Fibroblast of mammary gland (primary cell): ENCODE measurements at places on chromosomes 12 and 14.

- no peak for DNase-seq
Observed at GRCh38 chr12:57954768-57955167, 13.4 kb downstream of the ATP23 start.

DNA sequence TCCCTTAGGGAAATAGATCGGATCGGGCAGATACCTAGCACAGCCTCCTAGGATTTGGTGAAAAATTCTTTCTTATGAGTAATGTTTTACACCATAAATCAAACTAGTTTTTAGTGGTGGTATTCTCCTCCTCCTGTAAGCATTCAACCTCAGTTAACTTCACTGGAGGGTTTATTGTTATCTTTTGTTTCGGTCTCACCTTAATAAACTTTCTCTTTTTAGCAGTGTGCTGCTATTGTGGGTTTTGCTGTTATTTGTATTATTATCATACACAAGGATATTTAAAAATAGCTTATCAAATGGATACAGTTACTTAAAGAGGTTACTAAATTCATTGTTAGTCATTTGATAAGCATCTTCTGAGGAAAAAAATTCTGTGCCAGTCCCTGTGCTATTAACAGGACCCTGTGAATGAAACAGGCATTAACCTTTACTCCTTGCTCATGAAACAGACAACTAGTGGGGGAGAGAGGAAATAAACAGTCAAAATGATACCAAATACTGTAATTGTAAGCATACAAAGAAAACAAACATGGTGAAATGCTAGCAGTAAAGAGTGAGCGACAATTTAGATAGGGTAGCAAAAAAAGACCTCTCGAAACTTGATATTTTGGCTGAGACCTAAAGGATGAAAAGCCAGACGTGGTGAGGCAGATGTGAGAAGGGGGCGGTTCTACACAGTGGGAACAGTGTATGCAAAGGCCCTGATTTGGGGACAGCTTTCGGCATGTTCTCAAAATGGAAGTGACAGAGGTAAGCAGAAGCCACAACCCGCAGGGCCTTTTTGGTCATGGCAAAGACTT lies 178.7 kb upstream of the SOX5 start:
- DNase-seq = no peak

- DNase-seq = no peak
Observed at GRCh38 chr14:67663633-67664032, 10.8 kb downstream of the VTI1B start.

GRCh38 chr12:51915951-51916350 lies 8.6 kb downstream of the ACVRL1 start:
- DNase-seq = no peak

GRCh38 chr14:70425354-70425753 lies 8.5 kb upstream of the SYNJ2BP start:
- DNase-seq = no peak

DNA sequence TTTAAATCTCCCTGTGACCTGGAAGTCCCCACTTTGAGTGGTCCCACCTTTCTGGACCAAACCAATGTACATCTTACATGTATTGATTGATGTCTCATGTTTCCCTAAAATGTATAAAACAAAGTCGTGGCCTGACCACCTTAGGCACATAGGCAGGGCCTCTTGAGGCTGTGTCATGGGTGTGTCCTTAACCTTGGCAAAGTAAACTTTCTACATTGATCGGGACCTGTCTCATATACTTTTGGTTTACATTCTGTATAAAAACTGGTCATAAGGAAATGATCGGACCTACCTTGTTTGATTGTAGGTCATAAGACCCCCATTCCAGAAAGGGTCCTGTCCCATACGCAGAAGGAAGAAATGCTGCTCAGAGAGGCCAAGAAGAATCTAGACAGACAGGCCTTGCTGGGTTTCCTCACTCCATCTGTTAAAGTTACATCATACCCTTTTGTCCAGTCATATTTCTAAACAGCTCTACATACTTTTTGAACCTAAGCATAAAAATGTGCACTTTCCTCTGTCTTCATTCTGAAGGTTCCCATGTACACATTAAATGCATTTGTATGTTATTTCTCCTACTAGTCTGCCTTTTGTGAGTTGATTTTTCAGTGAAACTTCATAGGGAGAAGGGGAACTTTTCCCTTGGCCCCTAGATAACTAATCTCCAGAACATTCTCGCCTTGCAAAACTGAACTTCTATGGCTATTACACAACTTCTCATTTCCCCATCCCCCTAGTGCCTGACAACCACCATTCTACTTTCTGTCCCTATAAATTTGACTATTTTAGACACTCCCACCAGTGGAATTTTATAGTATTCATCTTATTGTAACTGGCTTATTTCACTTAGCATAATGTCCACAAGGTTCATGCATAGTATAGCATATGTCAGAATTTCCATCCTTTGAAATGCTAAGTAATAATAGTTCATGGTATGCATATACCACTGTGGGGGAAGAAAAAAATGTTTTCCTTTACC lies 30.2 kb upstream of the CPM start:
- DNase-seq = peak; percentile 59

GRCh38 chr12:40225984-40226602 lies 1.3 kb downstream of the LRRK2 start:
- DNase-seq = no peak

GRCh38 chr12:94690198-94690771 lies 39.9 kb upstream of the TMCC3 start:
- DNase-seq = peak; percentile 58

DNA sequence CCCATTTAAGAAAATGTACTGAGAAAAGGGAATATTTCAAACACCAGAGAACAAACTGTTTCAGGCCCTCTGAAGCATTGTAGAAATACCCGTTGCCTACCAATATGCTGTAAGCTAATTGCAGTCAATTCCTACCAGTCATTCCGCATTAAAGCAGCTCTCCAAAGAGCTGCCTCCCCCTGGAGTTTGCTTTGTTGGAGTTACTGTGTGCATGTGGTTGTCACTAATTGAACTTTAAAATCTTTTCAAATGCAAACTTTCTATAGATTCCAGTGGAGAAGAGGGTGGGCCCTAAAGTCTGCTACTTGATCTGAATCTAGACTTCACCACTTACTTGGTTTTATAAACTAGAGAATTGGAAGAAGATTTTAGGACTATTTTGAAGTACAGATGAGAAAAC lies 112.7 kb downstream of the PLXNC1 start:
- DNase-seq = no peak

DNA sequence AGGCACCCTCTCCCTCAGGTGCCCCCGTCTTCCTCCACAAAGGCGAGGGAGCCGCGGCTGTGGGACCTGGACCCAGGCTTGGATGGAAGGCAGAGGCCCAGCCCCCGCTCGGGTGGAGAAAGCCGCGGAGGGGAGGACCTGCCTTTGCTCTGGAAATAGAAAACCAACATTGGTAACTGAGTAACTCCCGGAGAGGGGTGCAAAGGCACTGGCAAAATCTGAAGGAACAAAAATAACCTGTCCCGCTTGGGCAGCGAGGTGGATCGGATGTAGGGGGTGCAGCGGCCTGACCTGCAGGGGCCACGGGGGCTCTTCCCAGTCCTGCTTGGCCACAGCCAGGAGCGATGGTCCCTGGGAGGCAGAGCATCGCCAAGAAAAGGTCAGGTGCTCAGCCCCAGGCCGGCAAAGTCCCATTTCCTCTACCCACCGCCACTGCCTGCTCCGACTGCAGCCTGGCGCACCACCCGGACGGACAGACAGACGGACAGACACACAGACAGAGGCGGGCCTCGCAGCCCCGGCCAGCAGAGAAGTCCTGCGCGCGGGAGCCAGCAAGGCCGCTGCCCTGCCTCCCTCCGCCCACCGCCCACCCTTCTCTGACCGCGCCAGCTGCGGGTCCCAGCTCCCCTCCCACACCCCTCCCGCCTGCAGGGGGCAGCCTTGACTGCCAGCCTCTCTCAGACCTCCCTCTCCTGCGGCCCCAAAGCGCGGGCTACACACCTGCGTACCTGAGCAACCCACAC lies 21.4 kb upstream of the TMEM106C start:
- no peak for DNase-seq

GRCh38 chr14:41925409-41925808 lies 318.7 kb downstream of the LRFN5 start:
- peak; percentile 31 for DNase-seq

DNA sequence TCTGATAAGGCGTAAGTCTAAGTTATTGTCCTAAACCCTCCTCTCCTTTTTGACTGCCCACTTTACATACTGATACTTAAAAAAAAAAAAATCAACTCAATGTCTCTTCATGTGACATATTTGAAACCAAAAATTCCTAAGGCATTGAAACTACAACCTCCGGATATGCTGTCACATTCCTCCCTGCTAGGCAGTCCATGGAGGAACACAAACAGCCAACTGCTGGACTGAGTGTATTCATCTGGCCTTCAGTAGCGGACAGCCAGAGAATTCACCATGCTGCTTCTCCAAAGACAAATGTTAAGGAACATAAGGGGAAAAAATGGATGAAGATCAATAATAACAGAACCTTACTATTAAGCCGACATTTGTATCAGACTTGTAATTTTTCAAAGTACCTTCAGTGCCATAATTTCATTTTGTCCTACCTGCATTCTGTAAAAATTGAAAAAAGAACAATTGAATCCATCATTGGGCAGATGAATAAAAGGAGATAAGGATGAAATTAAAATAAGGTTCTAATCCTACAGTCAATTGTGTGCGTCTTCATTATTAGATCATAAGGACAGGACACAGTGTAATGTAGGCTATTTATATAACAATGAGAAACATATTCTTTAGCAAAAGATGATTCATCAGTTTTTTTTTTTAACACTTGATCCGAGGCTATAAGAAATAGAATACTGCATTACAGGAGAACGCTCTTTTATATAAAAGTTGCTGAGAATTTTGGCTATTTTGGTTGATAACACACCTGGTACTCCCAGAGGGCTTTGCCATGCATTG lies 12.2 kb downstream of the RERG start:
- DNase-seq = peak; percentile 48

DNA sequence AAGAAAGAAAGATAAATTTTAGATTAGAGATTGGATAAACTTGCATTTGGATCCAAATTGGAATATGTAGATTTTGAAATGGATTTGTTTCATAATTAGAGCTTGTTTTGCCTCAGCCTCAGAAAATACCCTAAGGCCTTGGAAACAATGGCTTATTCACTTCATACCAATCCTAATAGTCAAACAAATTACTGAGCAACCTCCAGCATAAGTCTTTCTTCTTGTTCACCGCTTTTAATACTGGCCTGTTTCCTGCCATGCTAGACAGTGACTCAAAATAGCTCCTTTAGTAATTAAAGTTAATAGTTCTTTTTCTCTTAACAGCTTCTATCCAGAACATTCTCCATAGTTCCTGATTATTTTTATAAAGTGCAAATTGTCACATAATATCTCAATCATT lies 110.9 kb upstream of the DNM1L start:
- DNase-seq = peak; percentile 86

- peak; percentile 30 for DNase-seq
Observed at GRCh38 chr12:96907671-96908422, 790 bp downstream of the NEDD1 start.

DNA sequence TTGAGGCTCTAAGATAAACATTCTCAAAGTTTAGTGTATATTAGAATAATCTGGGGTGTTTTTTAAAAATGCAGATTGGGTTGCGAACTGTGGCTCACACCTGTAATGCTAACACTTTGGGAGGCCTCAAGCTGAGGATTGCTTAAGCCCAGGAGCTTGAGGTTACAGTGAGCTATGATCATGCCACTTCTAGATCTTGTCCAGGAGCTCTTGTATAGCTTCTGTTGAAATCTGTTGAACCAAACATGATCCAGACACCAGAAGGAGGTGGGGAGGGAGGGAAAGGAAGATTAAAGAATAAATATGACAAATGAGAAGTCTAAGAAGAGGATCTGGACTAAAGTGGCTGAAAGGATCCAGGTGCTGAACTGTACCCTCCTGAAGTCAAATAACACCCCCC lies 14.4 kb downstream of the PDE1B start:
- DNase-seq = no peak

DNA sequence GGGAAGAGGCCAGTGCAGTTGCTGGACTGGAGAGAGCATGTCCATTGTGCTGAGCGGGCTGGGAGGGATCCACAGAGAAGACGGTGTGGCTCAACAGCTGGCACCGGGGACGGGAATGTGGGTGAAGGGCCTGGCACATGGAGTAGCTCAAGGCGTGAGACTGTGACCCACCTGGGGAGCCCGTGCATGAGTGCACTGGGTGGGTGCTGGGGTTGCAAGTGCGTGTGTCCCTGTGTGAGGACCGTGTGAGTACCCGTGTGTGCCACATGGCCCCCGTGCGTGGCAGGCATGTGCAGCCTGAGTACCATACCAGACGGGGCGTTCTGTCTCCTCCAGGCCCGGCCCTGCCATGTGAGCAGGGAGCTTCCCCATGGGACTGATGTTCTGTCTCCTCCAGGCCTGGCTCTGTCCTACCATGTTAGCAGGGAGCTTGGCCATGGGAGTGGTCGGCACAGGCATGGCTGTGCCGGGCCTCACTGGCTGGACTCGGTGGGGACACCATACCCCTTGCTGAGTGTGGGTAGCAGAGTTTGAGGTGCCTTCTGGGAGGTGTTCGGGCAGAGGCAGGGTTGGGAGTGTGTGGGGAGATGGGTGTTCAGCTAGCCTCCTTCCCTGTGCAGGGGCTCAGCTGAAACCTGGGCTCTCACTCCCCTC lies 234.4 kb downstream of the TMEM121 start:
- no peak for DNase-seq

- DNase-seq = peak; percentile 70
Observed at GRCh38 chr12:91958816-91959215, 186.8 kb downstream of the BTG1 start.

GRCh38 chr12:58881816-58882215 lies 38.5 kb downstream of the LRIG3 start:
- DNase-seq = no peak

DNA sequence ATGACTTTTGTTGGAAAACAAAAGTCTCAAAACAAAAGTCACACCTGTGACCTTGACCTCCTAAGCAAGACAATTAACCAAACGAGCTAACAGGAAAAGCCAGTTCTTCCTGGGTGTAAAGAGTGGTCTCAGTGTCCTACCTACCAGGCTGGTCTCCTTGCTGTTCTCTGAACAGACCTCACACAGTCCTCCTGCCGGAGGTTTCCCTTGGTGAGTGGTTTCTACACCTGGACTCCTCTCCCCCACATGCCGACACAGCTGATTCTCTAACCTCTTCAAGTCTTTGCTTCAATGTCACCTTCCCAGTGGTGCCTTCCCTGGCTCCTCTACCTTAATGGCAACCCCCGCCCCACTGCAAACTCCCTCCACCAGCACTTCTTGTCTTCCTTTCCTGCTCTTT lies 238.6 kb downstream of the ZFP36L1 start:
- DNase-seq = no peak

DNA sequence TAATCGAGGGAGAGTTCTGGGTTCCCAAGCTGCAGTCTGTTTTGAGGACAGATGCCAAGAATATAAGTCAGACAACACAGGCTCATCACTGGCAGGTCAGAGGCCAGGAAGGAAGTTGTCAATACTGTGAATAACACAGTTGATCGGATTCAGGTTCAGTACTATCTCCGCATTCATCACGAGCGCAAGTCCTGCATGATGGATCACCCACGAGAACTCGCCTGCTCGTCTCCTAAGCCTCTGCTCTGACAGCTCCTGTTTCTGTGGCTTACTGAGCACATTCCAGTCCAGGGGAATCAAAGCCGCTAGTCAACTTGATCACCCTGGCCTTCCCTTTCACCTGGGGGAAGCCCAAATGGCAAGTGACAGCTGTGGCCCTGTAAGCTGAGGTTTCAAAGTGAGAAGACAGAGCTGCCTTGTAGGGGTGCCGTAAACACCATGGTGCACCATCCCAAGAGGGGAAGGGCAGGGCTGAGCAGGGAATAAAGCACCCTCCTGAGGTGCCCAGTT lies 60.1 kb upstream of the DICER1 start:
- DNase-seq = peak; percentile 64

GRCh38 chr14:91996948-91997371 lies 42.9 kb downstream of the TRIP11 start:
- peak; percentile 96 for DNase-seq
